ENCODE measurements at places on chromosomes 4 and X. TPM values are rescaled to one million over a fixed set of nuclear protein-coding genes. Genes with fewer than 3 reads are reported as not detected.

Gene KLHL13
- polyA plus RNA-seq: 18.2 TPM

Gene NSG1
- polyA plus RNA-seq: 3.3 TPM

Gene RAB40A
- polyA plus RNA-seq: 0.33 TPM

Gene GABRB1
- not detected for polyA plus RNA-seq

Gene ELF4
- 31.6 TPM for polyA plus RNA-seq

Gene CRMP1
- polyA plus RNA-seq: 0.06 TPM

Gene XAGE2
- not detected for polyA plus RNA-seq

Gene RRH
- 0.11 TPM for polyA plus RNA-seq

Gene TMPRSS11E
- polyA plus RNA-seq: not detected

Gene RASGEF1B
- not detected for polyA plus RNA-seq

Gene TMEM156
- 0.33 TPM for polyA plus RNA-seq

Gene ZRSR2
- 3.3 TPM for polyA plus RNA-seq

Gene VCX3A
- not detected for polyA plus RNA-seq

Gene FMR1NB
- not detected for polyA plus RNA-seq

Gene ABCG2
- polyA plus RNA-seq: 3.4 TPM

Gene PDLIM5
- polyA plus RNA-seq: 243 TPM

Gene RHOXF1
- polyA plus RNA-seq: not detected

Gene DUSP21
- polyA plus RNA-seq: not detected

Gene FATE1
- polyA plus RNA-seq: not detected

Gene GATA1
- not detected for polyA plus RNA-seq

Gene ACE2
- not detected for polyA plus RNA-seq

Gene TBC1D1
- 63.5 TPM for polyA plus RNA-seq

Gene TRPC3
- not detected for polyA plus RNA-seq

Gene SORBS2
- polyA plus RNA-seq: 105 TPM

Gene BMX
- 49.8 TPM for polyA plus RNA-seq

Gene TCEAL7
- polyA plus RNA-seq: 4.2 TPM

Gene FHL1
- 48.1 TPM for polyA plus RNA-seq

Gene VCX3B
- not detected for polyA plus RNA-seq

Gene SLC30A9
- 20.2 TPM for polyA plus RNA-seq

Gene MAP3K15
- polyA plus RNA-seq: 0.01 TPM

Gene BST1
- polyA plus RNA-seq: 14.0 TPM

Gene HMX1
- not detected for polyA plus RNA-seq

Gene MAGEB6
- not detected for polyA plus RNA-seq
